Chondrocyte (in vitro differentiated cells): ENCODE measurements at places on chromosomes 1 and 21. TPM values are rescaled to one million over a fixed set of nuclear protein-coding genes. Genes with fewer than 3 reads are reported as not detected.

- H3K27me3 ChIP-seq: peaks cover 5% of the 10 kb centered on the region
- H3K36me3 ChIP-seq: no peaks in the 10 kb centered on the region
- H3K4me3 ChIP-seq: no peak overlapping the region
- DNase-seq: no peak
- H3K4me1 ChIP-seq: peaks cover 5% of the 10 kb centered on the region
Observed at GRCh38 chr1:24344090-24344742, 25.1 kb downstream of the GRHL3 start.

- H3K36me3 ChIP-seq: no peaks in the 10 kb centered on the region
- no peak overlapping the region for H3K4me3 ChIP-seq
- peaks cover 7% of the 10 kb centered on the region for H3K4me1 ChIP-seq
- peaks cover 20% of the 10 kb centered on the region for H3K27me3 ChIP-seq
Observed at GRCh38 chr1:6447818-6448748, 17.9 kb downstream of the TNFRSF25 start.

TRIM46 gene
- 9.6 to 10.7 TPM (median 9.7 TPM) in 3 replicates for total RNA-seq

DNA sequence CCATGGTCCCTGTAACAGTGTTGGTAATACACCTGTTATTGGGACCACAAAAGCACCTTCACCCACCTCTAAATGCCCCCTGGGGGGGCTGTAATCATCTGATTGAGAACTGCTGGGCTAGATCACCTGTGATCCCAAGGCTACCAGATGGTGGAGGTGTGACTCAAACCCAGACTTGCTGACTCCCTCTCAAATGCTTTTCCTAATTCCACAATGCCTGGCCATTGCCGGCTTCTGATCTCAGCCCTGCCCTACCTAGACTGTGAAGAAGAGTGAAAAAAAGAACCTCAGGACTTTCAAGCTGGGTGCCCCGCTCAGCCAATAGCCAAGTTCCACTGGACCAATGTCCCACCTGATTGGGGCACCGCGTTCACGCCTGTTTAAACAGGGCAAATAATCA, 9.6 kb downstream of the TMEM9 start:
- H3K4me1 ChIP-seq: no peaks in the 10 kb centered on the region
- H3K36me3 ChIP-seq: peaks cover 37% of the 10 kb centered on the region
- H3K27ac ChIP-seq: no peak overlapping the region

GRCh38 chr1:235077571-235078479, 50.8 kb downstream of the TOMM20 start:
- H3K27me3 ChIP-seq: no peaks in the 10 kb centered on the region
- no peak overlapping the region for H3K27ac ChIP-seq
- H3K4me1 ChIP-seq: peaks cover 32% of the 10 kb centered on the region
- no peak overlapping the region for H3K4me3 ChIP-seq
- DNase-seq: no peak

DNA sequence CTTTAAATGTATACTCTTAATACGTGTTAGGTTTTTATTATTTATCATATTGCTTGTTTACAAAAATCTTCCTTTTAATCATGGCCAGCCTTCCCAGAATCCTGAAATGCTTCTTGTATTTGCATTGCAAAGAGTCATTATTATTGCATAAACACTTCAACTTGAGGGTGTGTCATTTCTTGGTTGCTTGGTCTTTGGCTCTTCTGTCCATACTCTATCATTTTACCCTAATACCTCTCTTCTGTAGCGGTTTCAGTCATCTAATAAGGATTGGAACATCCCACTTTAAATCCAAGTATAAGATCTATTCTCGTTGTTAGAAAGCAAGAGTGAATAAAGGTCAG, 200.6 kb upstream of the CACYBP start:
- DNase-seq: no peak
- no peaks in the 10 kb centered on the region for H3K36me3 ChIP-seq
- H3K27ac ChIP-seq: no peak overlapping the region
- H3K27me3 ChIP-seq: no peaks in the 10 kb centered on the region
- no peak overlapping the region for H3K4me3 ChIP-seq

OR6K3 gene
- not detected in 3 replicates for total RNA-seq

AKNAD1 gene
- total RNA-seq: 0.45 TPM in 1 of 3 replicates, not detected in the others

PPM1J gene
- 0.59 to 0.87 TPM (median 0.85 TPM) in 3 replicates for total RNA-seq

DNA sequence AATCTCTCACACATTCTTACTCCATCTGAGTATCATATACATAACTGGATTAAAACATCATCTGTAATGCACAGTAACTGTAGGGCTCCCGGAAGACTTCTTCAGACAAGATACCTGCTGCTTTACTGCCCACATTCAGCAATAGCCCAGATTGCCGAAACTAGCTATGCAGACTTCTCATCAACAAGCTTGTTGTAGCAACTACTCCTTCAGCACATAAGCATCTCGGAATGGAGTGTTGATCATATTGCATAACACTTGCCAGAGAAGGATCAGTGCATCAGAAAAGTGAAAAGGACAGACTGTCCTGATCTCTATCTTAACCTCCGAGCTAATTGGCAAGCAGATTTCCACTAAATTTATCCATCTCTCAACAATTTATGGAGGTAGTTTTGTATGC, 354.6 kb upstream of the C1orf87 start:
- no peak overlapping the region for H3K27ac ChIP-seq
- no peaks in the 10 kb centered on the region for H3K4me1 ChIP-seq
- no peaks in the 10 kb centered on the region for H3K36me3 ChIP-seq
- no peak for DNase-seq

DNA sequence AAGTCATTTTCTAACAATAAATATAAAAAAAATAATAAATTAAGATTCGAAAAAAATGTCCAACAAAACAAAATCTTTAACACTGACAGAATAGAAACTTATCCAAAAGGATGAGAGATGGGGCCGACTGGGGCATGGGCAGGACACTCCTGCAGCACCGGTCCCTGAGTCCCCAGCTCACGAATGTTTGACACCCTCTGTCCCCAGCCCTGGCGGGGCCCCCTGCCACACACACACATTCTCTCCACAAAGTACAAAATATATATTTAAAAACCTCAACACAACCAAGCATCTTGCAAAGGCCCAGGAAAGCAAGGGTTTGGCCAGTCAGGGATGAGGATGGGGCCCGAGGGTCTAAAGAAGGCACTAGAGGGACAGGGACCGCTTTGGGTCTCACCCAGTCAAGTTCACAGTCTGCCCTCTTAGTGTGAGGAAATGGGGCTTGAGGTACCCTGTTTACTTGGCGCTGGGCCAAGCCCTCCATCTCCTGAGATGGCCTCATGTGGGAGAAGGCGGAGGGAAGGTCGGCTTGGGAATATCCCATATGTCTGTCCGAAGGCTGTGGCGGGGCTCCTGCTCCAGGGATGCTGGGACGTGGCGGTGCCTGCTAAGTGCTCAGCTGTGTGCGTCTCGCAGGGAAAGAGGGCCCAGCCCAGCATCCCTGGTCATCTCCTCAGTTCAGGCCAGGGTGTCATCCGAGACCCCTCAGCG, 31.3 kb downstream of the EPHA2 start:
- no peaks in the 10 kb centered on the region for H3K27me3 ChIP-seq
- peak; percentile 90 for DNase-seq

DNA sequence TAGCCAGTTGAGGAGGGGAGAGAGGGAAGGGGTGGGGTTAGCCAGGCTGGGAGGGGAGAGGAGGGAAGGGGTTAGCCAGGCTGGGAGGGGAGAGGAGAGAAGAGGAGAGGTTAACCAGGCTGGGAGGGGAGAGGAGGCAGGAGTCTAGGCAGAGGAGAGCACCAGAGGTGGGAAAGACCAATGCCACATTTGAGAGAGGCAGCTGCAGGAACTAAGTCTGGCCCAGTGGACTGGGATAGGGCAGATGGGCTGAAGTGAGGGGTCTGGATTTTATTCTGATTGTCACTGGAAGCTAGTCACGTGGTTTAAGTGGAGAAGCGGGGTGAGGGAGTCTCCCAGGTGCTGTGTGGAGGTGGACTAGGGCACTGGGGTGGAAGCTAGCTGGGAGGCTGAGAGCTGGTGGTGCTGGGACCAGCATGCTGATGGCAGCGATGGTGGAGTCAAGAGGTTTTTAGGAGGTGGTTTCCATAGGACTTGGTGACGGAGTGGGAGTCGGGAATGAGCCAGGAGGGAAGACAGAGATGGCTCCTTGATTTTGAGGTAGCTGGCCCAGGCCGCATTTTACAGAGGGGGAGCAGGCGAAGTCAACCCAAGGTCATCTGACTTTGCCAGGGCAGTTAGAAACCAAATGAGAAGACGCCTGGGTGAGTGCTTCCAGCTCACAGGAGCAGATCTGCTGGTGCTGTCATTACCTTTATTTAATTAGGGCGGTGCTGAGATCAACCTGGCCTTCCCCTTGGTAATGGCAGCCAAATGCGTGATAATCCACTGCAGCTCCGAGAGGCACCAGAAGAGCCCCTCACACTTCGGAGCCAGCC, 42.8 kb downstream of the DISP3 start:
- no peak overlapping the region for H3K4me3 ChIP-seq
- peak; percentile 55 for DNase-seq
- H3K4me1 ChIP-seq: no peaks in the 10 kb centered on the region
- H3K27me3 ChIP-seq: peaks cover 3% of the 10 kb centered on the region

DNA sequence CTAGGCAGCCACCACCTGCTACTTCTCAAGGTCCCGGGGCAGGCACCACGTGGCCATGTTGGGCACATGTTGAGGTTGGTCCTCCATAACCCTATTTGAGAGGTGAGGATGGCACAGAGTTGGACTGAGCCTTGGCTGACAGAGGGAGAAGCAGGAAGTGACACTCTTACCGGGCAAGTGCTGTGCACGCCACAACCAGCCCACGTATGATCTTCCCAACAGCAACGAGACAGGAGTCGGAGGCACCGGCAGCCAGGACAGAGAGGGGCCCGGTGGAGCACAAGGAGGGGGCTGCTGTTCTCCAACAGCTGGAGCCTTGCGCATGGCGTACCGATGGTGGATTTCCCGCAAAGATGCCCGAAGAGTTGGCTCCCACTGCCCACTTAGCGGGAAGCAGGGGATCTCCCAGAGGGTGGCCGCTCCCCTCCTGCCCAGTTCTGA, 3.4 kb downstream of the CLEC20A start:
- no peak overlapping the region for H3K4me3 ChIP-seq
- no peaks in the 10 kb centered on the region for H3K36me3 ChIP-seq
- no peak overlapping the region for H3K27ac ChIP-seq
- H3K27me3 ChIP-seq: no peaks in the 10 kb centered on the region

DNA sequence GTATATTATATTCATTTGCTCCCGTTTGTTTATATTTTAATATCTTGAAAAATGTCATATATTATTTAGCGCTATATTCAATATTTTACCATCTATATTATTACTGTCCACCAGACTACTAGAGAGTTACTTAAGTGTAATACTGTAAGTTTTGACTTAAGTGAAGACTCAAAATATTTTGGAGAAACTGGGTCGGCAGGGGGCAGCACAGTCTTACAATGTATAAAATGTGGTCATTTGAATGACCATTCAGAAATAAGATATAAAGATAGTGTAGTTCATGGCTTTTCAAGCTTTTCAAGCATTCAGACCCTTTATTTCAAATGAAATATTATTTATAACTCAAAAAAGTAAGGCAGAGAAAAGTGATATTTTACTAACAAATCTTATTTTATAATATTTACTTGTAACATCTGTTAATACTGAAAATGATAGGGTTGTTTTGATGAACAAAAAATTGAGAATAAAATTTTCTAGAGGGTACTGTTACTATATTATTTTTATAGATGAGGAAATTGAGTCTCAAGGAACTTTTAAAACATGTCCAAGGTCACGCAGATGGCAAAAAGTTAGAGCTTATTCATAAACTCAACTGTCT, 89.0 kb upstream of the SERTAD4 start:
- H3K27ac ChIP-seq: no peak overlapping the region
- DNase-seq: no peak
- H3K36me3 ChIP-seq: peaks cover 4% of the 10 kb centered on the region
- no peaks in the 10 kb centered on the region for H3K27me3 ChIP-seq
- no peak overlapping the region for H3K4me3 ChIP-seq

DNA sequence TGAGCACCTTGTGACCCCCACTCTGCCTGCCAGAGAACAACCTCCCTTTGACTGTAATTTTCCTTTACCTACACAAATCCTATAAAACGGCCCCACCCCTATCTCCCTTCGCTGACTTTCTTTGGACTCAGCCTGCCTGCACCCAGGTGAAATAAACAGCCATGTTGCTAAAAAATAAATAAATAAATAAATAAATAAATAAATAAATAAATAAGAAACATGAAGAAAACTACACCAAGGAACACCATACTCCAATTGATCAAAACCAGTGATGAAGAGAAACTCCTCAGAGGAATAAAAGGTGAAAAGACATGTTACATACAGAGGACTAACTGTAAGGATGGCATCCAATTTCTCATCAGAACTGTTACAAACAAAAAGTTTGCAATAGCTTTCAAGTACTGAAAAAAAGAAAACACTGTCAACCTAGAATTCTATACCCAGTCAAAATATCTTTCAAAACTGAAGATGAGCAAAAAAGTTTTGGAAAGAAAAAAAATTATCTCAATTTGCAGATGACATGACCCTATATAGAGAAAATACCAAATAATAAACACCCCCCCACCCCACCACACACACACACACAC, 28.4 kb downstream of the NBPF6 start:
- no peak overlapping the region for H3K27ac ChIP-seq
- H3K36me3 ChIP-seq: peaks cover 2% of the 10 kb centered on the region
- no peaks in the 10 kb centered on the region for H3K4me1 ChIP-seq
- H3K27me3 ChIP-seq: peaks cover 12% of the 10 kb centered on the region

SPATA1 gene
- total RNA-seq: 1.0 to 2.1 TPM (median 1.1 TPM) in 3 replicates

GRCh38 chr1:211885747-211886522, 55.4 kb upstream of the LPGAT1 start:
- peaks cover 2% of the 10 kb centered on the region for H3K27me3 ChIP-seq
- H3K27ac ChIP-seq: no peak overlapping the region
- peaks cover 2% of the 10 kb centered on the region for H3K36me3 ChIP-seq

DNA sequence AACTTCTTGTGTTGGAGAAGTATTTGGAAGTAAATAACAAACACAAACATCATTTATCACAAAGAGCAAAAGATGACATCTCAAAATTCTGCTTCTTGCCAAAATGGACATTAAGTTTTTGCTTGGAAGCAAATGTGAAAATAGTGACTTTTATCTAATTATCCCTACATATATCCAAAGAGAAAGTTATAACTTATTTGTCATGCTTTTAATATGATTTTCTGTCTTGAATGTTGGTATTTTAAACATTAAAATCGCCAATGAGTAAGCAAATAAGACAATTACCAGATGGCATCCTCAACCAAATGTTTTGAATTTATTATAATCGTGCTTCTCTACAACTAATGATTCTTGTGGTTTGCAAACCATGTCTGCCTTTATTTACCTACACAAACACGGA, 594.3 kb downstream of the KIF26B start:
- peaks cover 28% of the 10 kb centered on the region for H3K4me1 ChIP-seq
- H3K36me3 ChIP-seq: peaks cover 26% of the 10 kb centered on the region
- no peak overlapping the region for H3K4me3 ChIP-seq
- no peak for DNase-seq
- no peaks in the 10 kb centered on the region for H3K27me3 ChIP-seq

GBP7 gene
- not detected in 3 replicates for total RNA-seq

- H3K27me3 ChIP-seq: no peaks in the 10 kb centered on the region
- peaks cover 46% of the 10 kb centered on the region for H3K4me1 ChIP-seq
- no peak for DNase-seq
Observed at GRCh38 chr1:245575710-245576109, 420.9 kb downstream of the KIF26B start.

GRCh38 chr1:109636201-109636952, 16.7 kb downstream of the AMPD2 start:
- no peak overlapping the region for H3K27ac ChIP-seq
- H3K4me1 ChIP-seq: peaks cover 6% of the 10 kb centered on the region
- no peak overlapping the region for H3K4me3 ChIP-seq
- no peak for DNase-seq

NTMT2 gene
- not detected in 3 replicates for total RNA-seq

GRCh38 chr1:42086146-42086545, 67.1 kb upstream of the GUCA2B start:
- no peak for DNase-seq
- H3K4me1 ChIP-seq: no peaks in the 10 kb centered on the region
- H3K36me3 ChIP-seq: peaks cover 6% of the 10 kb centered on the region
- peaks cover 32% of the 10 kb centered on the region for H3K27me3 ChIP-seq
